Stimulated activated CD4-positive, alpha-beta T cell treated with anti-CD3 and anti-CD28 coated beads, Interleukin-12 subunit alpha, Interleukin-12 subunit beta, amount 100 ng/mL, for 24 hours (primary cell): ENCODE measurements at places on chromosomes 5 and 9.

DNA sequence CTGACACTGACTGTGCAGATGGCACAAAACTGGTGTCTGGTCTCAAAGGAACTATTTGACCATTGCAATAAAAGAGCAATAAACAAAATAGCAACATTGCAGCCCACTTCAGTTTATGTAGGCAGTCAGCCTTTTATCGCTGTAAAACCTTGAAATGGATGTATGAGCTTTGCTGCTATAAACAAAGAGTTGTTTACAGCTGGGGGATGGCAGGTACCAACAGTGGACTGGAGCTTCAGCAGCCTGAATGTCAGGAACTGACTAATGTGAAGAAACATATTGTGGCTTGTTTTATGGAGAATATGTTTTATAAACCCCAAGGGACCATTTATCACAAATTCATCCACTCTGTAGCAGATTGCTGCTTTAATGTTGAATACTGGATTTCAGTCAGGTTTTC lies 78.0 kb downstream of the PTPRD start:
- no peak for DNase-seq

DNA sequence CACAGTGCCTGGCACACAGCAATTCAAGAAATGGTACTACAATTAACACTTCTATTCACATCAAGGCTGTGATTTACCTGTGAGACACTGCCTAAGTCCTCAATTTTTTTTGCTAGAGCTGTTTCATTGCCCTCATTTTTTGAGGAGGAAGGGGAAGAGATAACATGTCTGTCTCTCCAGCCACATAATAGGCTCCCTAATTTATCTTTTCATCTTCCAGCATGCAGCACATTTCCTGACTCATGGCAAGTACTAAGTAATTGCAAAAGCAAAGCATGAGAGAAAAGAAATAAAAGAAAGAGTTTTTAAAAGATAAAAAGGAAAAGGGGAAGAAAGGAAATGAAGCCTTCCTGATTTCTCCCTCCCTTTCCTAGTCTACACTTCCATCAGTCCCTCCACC lies 26.9 kb upstream of the RNF38 start:
- no peak for DNase-seq

DNA sequence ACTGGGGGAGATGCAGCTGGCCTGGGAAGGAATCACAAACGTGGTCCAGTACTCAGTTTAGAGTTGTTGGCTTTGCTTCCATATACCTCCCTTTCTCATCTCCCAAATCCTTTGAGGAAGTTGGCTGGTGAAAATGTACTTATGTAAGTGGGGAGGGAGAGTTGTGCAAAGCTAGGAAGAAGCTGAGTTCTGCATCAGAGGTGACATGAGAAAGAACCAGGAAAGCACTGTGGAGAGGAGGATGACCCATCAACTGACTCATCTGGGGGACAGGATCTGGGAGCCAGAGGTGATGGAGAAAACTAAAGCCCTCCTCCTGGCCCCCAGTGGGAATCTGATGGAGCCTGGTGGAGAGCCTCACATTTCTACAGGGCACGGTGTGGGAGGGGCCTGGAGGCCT lies 16.2 kb downstream of the KCNMB1 start:
- no peak for DNase-seq

DNA sequence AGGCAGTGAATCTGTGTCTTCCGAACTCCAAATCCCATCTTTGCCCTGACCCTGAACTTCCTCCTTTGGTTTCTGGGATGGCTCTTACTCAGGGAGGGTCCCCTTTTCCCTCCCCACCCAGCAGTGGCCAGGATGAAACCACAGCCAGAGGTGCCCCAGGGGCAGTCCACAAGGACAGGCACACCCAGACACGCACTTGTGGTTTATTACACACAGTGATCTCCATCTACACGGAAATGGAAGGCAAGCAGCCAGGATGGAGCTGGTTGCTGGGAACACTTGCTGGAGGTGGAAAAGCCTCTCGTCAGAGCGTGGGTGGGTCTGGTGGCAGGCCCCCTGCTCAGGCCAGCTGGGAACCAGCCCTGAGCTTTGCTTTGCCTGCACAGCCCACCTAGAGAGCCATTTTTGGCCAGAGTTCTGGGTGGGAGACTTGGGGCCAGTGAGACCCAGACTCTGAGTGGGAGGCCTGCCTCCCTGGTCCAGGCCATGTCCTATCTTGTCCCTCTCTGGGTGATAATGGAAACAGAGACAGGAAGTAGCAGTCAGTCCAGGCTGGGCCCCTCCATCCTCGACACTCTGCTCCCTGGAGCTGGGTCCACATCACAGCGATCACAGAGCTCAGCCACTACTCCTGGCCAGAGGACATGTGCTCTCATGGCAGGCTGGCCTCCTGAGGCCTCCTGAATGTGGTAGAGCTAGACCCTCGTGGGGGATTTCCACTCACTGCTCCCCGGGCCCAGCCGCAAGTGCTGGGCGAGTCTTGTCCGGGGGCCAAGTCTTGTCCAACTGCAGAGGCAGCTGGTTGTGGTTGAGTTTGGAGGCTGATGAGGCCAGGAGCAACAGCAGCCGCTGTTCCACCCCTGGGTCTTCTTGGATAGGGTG lies 5.1 kb upstream of the PHYKPL start:
- DNase-seq = no peak

DNA sequence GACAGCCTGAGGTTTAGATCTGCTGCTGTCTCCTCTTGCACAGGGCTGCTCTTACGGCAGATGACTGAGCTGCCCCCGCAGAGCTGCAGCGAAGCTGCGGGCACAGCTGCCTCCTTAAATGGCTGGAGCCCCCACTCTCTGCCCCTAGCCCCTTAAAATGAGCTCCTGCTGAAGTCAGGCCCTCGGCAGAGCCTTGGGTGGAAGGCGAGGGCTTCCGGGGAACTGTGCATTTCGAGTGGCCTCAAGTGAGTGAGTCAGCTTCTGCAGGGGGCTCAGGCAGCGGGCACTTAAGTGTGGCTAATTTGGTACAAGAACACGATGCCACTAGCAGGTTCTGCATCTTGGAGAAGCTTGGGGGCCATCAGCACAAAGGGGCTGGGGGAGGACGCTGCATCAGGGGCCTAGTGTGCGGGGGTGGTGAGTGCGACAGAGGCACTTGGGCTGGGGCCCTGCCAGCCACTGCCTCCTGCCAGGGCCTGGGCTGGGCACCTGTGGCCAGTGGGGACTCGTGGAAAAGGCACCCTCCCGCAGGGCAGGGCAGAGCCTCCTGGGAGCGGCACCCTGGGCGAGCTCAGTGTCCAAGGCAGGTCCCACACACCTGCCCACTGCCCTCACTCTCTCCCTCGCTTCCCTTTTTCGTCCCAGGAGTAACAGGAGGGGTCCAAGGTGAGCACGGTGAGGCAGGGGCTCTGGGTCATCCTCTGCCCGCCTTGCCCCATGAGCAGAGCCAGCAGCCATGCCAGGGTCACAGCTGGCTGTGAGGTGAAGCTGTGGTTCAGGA lies 28.8 kb upstream of the RNU6ATAC start:
- no peak for DNase-seq

GRCh38 chr9:113979343-113980127 lies 98.6 kb downstream of the AMBP start:
- DNase-seq = no peak
